ENCODE measurements at places on chromosomes 3 and 15.

GRCh38 chr3:8891774-8892173, 71.5 kb downstream of the RAD18 start:
- peak; percentile 89 for DNase-seq

DNA sequence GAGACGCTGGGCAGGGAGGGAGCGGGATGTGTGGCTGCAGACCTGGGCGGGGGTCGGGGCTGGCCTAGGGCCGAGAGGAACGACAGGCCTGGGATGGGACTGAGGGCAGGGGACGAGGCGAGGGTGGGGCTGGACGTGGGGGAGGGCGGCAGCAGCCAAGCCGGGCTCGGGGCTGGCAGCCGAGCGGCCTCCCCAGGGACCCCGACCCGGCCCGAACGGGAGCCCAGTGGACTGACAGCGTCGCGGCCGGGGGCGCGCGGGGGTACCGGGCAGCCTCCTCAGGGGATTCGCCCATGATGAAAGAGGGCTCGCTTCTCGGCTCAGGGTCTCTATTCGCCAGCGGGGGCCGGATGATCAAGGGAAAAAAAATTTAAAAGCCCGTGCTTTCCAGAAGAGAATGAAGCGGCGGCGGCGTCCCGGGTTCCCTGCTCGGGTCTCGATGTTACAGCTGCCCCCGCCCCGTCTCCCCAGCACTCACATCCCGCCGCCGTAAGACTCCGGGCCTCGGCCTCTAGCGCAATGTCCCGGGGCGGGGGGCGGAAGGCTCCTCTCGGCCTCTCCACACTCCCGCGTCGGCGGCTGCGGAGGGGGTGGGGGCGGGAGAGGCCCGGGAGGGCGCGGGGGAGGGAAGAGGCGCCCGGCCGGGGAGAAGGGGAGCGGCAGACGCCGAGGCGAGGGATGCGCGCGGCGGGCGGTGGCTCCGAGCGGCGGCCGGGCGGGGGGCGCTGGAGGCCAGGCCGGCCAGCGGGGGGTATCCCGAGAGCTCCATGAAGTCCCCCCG, 4.3 kb downstream of the PTH1R start:
- DNase-seq: peak; percentile 45

DNA sequence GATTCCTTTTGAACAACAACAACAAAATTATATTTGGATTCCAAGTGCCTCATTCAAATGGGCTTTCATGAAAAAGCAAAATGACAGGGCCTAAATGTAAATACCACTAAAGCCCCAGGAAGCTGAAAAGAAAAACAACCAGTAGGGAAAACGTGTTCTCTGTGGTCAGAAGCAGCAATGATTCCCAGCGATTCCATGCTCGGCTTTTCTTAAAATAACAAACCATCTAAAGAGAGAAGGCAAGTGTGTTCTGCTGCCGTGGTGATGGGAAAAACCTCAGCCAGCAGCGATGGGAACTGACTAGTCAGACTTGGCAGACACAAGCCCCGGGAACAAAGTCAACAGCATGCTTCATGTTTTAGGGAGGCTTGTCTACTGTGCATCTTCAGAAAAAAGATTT, 153.6 kb downstream of the TNIK start:
- peak; percentile 95 for DNase-seq

DNA sequence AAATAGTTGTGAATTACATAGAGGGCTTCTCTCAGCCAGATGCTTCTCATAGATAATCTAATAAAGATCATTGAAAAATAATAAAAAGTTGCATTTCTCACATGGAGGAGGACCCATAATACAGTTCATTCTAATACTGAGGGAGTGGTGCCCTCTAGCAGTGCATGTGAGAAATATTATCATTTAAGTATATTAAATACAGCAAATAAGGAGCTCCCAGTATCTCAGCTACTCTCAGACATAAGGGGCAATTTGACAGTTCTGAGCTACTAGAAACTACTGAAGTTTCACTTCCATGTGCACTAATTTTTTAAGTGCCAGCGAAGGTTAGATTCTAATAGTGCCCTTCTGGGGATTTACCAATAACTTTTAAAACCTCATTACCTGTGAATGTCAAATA, 188.3 kb downstream of the IL5RA start:
- peak; percentile 24 for DNase-seq

DNA sequence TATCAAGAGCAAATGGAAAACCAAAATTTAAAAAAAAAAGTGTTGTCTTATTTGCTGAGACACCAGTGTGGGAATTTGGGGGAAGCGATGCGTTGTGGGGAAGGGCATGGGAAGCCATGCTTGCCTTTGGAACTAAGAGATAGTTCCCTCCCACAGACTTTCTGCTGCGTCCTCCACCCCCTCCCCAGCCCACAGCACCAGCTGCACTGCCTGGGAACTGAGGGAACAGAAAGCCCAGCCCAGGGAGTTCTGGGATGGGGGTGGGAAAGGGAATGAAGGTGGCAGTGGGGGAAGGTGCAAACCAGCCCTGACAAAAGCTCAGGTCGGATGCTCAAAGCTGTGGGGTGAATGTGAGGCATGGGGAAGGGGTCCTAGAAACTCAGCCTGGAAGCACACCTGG, 8.1 kb upstream of the NTRK3 start:
- no peak for DNase-seq

GRCh38 chr15:40353697-40354096, 2.9 kb downstream of the PHGR1 start:
- no peak for DNase-seq

GRCh38 chr3:117788506-117788905, 1078.9 kb downstream of the TUSC7 start:
- DNase-seq: no peak

GRCh38 chr3:57758686-57759085, 2.6 kb downstream of the SLMAP start:
- DNase-seq: peak; percentile 10

- DNase-seq: no peak
These were observed 17.3 kb upstream of the USP50 start for GRCh38 chr15:50563756-50564155.

DNA sequence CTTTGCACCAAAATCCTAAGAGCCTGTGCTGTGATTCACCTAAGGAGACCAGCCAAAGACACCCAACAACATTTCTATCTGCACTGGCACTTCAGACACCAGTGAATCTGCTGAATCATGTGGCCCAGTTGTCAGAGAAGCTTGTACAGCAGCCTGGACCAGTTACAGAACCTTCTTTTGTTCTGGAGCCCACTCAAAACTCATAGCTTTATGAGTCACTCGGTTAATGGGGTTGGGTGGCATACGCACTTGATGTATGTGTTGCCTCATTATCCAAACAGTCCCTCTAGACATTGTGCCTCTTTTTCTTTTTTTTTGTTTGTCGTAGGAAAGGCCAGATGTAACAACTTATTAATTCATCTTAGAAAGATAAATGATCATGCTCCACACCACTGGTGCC, 25.6 kb upstream of the GOLGA6L2 start:
- no peak for DNase-seq

DNA sequence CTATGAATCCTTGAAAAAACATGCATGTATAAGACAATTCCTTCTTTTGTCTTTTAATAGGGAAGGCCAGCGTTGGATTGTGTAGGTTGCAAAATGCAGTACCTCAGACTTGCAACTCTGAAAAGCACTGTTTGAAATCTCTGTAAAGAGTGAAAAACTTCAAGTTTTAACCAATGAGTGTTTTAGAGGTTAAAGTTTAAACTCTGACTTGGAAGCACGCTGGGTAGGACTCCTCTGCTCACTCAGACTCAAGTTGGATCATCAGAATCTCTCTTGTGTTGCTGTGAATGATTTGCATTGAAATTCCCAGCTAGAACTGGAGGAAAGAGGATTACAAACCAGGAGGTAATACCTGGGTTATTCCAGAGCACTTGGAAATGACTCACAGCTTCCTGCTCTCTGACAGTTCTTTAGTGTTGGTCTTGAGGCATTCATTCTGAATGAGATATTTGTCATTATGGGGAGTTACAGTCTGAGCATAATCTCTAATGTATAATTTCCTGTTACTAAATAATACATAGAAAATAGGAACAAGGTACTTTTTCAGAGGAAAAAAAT, 49.1 kb downstream of the PLS1 start:
- peak; percentile 45 for DNase-seq

DNA sequence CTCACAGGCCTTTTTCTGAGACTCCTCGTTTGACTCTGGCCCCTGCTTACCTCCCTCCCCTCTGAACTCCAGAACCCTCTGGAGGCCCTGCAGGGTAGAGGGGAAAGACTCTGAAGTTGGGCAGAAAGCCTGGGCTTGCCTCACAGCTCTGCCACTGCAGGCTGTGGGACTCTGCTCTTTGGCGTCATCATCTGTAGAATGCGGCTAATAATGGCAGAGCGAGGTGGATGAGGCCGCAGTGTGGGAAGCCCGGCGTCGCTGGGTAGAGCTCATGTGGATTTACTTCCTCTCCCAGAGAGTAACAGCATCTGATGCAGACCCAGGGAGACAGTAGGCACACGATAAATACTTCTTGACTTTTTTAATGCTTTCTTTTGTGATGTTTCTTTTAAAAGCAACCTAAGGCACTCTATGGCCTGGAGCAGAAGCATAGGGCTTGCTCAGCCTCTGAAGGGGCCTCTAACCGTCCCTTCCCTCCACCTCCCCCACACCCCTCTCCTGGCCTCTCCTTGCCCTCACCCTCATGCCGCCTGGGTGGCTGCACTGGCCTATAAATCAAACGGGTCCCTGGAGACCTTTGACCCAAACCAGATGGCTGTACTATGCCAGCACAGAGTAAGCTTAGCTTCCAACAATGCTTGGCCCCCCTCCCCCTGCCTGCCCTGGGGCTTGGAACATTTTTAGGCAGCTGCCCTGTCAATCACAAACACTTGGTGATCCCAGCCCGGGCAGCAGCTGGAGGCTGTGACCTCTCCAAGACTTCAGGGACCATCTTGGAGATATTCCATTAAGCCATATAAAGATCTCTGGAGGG, 32.9 kb downstream of the SPSB4 start:
- peak; percentile 10 for DNase-seq

DNA sequence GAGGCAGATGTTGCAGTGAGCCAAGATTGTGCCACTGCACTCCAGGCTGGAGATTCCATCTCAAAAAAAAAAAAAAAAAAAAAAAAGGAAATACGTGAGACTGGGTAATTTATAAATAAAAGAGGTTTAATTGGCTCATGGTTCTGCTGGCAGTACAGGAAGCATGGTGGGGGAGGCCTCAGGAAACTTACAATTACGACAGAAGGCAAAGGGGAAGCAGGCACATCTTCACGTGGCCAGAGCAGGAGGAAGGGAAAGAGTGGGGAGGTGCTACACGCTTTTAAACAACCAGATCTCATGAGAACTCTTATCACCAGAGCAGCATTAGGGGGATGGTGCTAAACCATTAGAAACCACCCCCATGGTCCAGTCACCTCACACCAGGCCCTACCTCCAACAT, 138.2 kb upstream of the IL12A start:
- DNase-seq: no peak

DNA sequence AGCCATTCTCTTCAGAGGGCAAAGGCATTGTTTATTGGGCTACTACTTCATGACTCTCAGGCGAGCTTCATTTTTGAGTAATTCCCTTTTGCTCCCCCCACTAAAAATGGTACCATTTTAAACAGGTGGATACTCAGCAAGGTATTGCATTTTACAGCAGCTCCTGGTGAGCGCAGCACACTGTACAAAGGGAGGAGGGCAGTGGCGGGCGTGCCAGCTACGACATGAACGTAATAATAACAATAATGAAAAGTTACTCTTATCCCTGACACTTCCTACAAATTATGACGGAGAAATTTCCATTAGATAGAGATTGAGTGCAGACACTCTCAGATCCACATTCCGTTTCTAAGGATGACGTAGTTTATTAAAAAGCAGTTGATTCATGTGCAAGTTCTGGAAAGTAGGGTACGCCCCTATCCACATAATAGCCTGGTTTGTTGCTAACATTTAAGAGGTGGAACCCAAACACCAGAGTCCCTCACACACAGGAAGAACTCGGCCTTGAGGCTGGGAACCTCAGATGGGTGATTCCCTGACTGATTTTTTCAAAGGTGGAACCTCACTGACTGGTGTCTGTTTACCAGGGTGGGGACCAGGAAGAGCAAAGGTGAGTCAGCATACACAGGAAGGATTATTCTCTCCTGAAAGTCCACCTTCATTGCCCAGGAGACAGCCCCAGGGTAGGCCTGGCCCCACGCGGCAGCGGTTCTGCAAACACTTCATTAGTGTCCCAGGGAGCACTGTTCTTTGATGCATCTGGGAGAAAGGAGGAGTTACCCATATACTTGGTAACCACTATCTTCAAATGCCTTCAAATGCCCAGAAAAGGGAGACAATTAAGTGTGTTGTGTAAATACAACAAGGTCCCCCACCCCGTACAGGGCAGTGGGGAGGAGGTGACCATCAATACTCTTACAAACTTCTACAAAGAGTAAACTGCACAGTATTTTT, 69.9 kb downstream of the LDHAL6B start:
- DNase-seq: no peak

GRCh38 chr3:178476886-178477285, 59.4 kb upstream of the KCNMB2 start:
- no peak for DNase-seq

DNA sequence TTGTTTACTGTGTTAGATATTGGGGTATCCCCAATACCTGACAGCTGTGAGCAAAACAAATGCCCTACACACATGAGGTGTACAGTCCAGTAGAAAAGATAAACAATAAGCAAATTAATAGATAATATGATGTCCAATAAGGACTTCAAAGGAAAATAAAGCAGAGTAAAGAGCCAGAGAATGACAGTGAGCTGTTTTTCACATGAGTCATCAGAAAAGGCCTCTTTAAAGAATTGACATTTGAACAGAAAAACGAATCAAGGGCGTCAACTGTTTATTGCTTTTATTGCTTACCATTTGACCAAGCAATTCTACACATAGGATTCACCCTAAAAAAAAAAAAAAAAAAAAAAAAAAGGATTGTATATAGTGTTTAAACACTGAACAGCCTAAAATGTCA, 96.6 kb upstream of the FLNB start:
- DNase-seq: no peak

DNA sequence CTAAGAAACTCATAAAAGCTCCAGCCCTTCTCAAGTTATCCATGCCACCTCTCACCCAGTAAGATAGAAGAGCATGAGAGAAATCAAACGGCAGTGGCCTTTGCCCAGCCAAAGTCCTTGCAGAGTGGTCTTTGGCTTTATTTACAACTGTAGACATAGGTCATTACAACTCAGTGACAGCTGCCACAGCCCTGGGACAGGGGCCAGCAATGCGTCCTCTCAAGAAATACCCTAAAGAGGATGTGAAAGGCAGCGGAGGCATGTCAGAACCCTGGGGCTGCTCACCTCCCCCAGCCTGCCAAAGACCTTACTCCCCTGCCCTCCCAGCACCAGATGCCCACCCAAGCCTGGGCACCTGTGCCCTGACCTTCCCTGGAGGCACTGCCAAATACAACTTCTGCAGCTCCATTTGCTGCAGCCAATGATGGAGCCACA, 6.3 kb downstream of the ACAA1 start:
- DNase-seq: no peak

- peak; percentile 53 for DNase-seq
These were observed 42.5 kb downstream of the CHCHD6 start for GRCh38 chr3:126746395-126747177.

GRCh38 chr3:194306771-194307640, 44.1 kb downstream of the CPN2 start:
- DNase-seq: no peak

- peak; percentile 51 for DNase-seq
These were observed 1.8 kb downstream of the BCL6 start for GRCh38 chr3:187743195-187744141.

- DNase-seq: peak; percentile 21
These were observed 57.3 kb upstream of the PPP2R3A start for GRCh38 chr3:135908225-135908624.

GRCh38 chr3:161295325-161295724, 74.2 kb downstream of the NMD3 start:
- DNase-seq: no peak

Measured in fibroblast of skin of right quadriceps (primary cell).